ENCODE measurements at places on chromosomes 5 and 9.
A peak's percentile ranks its signal among the peaks of the same experiment; 100 is the strongest.

GRCh38 chr5:140239939-140240700, 62.8 kb downstream of the PFDN1 start:
- peak; percentile 42 for DNase-seq

DNA sequence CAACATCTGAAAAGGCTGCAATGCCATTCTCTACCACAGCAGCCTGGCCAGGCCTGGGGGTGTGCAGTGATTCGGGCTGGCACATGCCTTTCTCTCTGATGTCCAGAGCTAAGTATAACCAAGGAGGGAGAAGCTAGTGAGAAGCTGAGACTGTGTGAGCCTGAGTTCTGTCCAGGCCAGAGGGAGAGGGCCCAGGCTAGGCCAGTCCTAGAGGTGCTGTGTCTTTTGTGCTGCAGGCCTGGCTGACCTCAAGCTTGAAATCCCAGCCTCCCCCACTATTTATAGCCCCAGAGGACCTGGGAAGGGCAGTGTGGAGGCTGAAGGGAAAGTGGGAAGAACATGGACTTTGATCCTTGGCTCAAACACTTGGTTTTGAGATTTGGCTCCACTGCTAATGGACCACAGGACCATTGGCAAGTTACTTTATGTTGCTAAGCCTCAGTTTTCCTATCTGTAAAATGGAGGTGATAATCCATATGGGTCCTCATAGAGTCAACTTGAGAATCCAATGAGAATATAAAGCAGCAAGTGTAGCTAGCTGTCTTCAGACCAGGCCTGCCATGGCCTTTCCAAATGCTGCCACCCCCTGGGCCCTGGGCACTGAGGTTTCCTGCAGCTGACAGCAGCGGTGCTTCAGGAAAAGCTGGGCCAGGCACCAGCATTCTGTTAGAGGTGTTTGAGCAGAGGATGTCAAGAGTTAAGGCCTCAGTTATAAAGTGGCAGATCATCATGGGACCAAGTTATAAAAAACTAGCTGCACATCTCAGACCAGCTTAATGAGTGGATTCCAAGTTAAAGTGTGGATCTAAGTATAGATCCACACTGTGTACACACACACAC, 21.1 kb downstream of the BNIP1 start:
- DNase-seq = no peak

- DNase-seq = no peak
These were observed 42.1 kb upstream of the MAST4 start for GRCh38 chr5:66553916-66554575.

GRCh38 chr5:139416651-139417050, 12.8 kb upstream of the SPATA24 start:
- DNase-seq = no peak

DNA sequence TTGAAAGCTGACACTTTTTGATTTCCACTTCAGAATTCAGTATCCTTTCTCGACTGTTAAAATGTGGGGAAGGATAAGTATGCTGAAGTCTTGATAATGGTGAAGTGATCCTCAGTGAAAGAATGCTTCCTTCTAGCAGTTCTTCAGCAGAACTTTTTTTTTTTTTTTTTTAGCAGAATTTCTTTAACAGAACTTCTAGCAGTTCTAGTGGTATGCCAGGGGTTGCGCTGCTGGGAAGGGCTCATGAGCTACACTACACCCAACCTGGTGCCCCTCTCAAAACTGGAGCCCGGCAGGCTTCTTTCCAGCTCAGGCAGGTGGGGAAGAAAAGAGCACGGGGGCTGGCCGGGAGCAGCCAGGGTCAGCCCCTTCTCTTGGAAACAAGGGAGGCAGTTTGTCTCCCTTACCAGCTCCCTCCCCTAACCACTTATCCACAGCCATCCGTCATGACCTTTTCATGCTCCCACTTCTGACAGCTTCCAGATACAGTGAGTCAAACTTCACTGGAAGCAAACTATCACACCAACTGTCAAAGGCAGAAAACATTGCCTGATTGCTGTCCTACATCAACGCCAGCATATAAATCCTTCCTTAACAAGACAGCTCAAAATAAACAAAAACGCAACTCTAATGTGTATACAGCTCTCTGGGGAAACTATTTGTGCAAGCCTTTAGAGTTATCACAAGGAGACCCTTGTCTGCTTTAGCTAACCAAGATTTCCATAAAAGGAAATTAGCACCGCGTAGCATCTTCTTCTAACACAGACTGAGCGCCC, 211.5 kb downstream of the GAPVD1 start:
- DNase-seq = no peak

DNA sequence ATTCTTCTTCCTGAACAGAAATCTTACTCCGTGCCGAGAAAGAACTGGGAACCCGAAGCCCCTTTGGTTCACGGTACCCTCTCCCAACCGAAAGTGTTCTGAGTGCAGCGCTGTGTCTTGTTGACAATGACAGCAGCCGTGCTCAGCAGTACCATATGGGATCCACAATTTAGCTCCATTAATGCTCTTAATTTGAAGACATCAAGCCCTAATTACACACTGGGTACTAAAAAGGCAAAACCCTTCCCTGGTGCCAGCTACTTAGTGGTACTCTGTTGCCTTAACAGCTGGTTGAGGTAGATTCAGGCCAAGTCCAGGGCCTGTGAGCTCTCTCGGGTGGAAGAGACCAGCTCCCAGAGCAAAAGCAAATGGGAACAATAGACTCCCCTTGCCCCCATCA, 24.5 kb downstream of the DDX31 start:
- no peak for DNase-seq

GRCh38 chr5:9766581-9766980, 136.4 kb upstream of the TAS2R1 start:
- no peak for DNase-seq

DNA sequence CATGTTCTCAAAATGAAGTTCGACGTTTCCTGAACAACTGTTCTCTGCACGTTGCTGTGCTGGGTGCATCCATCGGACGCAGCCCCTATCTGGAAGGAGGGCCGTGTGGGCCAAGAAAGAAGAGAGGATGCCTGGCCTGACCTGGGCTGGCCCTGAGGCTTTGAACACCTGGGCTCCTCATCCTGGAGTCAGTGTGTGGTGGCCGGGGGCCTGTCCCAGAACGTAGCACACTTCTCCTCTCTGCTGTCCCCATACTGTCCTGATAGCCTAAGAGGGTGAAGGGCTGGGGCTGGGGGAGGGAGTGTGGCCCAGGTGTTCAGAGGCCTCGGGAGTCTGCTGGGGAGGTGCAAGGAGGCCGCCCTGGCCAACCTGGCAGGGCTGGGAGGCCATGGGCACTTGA, 21.5 kb downstream of the COL5A1 start:
- DNase-seq = no peak

DNA sequence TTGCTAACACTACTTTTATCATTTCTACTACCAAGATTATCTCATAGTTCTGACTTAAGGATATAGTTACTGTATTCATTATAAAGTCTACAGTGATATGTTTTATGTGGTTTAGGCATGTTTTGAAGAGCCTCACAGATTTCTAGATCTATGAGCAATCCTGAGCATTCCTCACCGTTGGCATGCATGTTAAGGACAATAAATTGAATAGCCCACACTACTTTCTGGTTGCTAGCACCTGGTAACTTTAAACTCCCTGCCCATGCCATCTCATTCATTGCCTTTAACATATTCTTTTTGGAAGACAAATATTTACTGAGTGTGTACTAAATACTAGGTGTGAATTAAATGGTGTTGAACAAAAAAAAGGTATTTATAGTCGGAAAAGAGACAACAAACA, 868.1 kb upstream of the CDH9 start:
- DNase-seq = no peak

GRCh38 chr5:172691886-172692285, 50.8 kb downstream of the NEURL1B start:
- no peak for DNase-seq

DNA sequence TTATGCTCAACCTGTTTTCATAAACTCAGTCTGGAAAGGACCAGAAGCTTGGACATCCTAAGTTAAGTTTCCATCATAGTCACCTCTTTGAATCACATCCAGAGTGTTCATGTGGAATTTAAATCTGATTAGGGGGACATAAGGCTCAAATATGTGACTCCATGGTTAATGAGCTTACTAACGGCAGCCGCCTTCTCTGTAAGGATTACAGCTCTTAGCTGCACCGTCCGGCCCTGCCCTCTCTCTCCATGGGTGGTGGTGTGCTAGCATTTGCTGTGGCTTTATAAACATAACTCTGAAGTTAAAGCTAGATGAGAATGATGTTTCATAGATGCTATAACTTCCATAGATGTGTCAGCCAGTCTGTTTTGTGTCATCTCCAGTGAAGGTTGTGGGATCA, 156.5 kb downstream of the TRIO start:
- DNase-seq = no peak

GRCh38 chr5:56064984-56065383, 70.2 kb upstream of the IL6ST start:
- DNase-seq = no peak

GRCh38 chr5:127619908-127620479, 28.9 kb upstream of the CTXN3 start:
- no peak for DNase-seq

DNA sequence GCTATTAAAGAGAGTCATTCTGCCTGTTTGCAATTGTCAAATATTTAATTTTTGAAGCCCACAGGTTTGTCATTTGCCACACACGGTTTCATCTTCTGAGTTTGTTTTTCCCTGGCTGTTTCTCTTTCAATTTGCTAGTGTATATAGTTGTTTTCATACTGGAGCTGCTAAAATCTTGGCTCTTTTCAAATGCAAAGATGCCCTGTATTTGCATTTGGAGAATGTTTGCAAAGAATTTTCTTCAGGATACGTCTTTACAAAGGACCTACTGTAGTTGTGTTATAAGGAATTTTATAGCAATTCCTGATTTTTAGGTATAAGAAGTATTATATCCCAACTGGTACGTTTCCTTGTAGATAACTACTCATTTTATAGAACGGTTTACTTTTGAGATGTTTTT, 48.0 kb downstream of the IZUMO3 start:
- DNase-seq = no peak

GRCh38 chr5:10145923-10146401, 103.7 kb downstream of the ATPSCKMT start:
- DNase-seq = no peak

- DNase-seq = no peak
These were observed 71.8 kb upstream of the CD180 start for GRCh38 chr5:67268231-67269021.

- no peak for DNase-seq
These were observed 142.9 kb downstream of the AOPEP start for GRCh38 chr9:94869415-94869843.

- DNase-seq = no peak
These were observed 13.1 kb downstream of the PSD2 start for GRCh38 chr5:139808481-139809330.

DNA sequence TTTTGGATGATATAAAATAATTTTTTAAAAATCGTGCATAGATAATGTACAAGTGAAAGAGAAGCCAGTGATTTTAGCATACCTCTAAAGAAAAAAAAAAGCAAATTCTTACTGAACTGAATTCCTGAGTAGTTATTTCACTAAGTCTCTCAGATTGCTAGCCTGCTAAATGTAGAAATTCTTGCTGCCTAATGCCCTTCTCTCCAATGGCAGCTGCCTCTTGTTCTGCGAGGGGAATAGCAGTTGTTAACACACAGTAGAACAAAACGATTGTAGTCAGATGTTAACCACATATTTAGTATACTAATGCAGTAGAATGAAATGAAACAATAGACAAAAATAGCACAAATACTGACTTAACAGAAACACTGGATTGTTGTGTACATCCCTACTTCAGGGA, 26.8 kb downstream of the SMAD5 start:
- DNase-seq = no peak

- DNase-seq = no peak
These were observed 634.0 kb downstream of the IRX1 start for GRCh38 chr5:4229414-4230292.

- DNase-seq = no peak
These were observed 32.2 kb downstream of the SPOCK1 start for GRCh38 chr5:137466889-137467288.

All from activated gamma-delta T cell treated with anti-CD3 and anti-CD28 coated beads, Interleukin-2, amount 50 U/mL, for 16 hours (primary cell).